ENCODE measurements at places on chromosomes 2 and 18. TPM values are rescaled to one million over a fixed set of nuclear protein-coding genes. Genes with fewer than 3 reads are reported as not detected.

The ANKRD53 gene
- total RNA-seq: 1.9 TPM

The LYPD6B gene
- total RNA-seq: 13.8 TPM

The ALPI gene
- total RNA-seq: not detected

The RNF144A gene
- total RNA-seq: 62.0 TPM

The HDHD2 gene
- 38.8 TPM for total RNA-seq

The TEKT4 gene
- not detected for total RNA-seq

The ZNF521 gene
- 20.0 TPM for total RNA-seq

The IL36A gene
- total RNA-seq: not detected

The ZNF396 gene
- 4.4 TPM for total RNA-seq

The CHRNG gene
- not detected for total RNA-seq
